ENCODE measurements at places on chromosomes 16 and 17.

DNA sequence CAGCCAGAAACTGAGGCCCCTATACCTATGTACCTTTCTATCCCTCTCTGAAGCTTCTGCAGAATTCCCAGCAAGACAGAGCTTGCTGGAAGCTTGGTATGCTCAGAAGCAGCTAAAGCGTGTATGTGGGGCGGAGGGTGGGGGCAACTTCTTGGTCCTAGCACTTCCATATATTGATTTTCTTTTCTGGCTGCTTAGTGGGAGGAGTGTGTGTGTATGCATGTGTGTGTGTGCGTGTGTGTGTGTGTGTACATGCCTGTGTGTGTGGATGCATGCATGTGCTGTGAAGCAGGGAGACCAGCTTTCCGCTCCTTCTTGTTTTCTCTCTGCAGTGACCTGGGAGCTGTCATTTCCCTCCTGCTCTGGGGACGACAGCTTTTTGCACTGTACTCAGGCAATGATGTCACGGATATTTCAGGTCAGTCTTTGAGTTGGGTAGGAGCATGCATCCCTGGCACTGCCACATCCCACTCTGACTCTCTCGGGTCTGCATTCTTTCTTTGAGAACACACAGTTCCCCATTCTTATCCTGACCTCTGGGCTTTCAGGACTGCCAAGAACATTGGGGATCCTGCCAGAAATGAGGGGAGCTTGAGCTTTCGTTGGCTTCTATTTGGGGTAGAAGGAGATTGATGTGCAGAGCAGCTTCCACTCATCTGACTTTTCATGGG is 10.7 kb downstream of the HPR start:
- DNase-seq, result no peak

GRCh38 chr17:31417051-31417792 is 25.7 kb downstream of the RAB11FIP4 start:
- DNase-seq, result no peak

- no peak for DNase-seq
Measured at GRCh38 chr17:1650731-1651558, 1.3 kb upstream of the RILP start.

GRCh38 chr16:11848842-11849241 is 2.5 kb downstream of the RSL1D1 start:
- peak; percentile 26 for DNase-seq

- DNase-seq, result peak; percentile 35
Measured at GRCh38 chr17:14922411-14922810, 342.7 kb downstream of the PMP22 start.

DNA sequence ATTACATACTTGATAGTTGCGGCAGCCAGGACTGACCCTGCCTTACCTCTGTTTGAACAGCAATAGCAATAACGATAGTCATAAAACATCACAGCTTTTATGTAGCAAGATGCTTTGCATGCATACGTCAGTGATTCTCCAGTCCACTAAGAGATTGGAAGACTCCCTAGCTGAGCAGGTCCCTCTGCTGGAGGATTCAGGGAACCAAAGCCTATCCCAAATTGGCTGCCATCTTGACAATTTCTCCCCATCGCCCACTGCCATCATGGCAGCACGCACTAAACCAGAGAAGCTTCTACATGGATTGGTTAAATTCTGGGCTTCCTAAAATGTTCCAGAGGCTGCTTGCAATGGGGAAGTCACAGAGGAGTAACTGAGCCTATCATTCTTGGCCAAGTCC is 360.6 kb upstream of the XYLT1 start:
- DNase-seq, result no peak

DNA sequence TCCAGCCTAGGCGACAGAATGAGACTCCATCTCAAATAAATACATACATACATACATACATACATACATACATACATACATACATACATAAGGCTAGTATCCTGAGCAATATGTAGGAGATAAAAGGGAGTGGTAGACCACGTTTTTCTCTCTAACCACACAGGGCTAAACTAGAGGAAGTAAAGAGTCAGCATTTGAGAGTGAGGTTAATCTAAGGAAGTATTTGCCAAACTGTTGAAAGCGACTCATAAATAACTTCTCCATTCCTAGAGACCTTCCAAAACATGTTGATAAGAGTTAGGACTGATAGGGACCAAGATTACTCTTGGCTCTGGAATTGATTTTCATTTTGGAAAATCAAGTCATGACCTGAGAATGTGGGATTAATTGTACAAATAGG is 68.9 kb downstream of the NEUROD2 start:
- no peak for DNase-seq

DNA sequence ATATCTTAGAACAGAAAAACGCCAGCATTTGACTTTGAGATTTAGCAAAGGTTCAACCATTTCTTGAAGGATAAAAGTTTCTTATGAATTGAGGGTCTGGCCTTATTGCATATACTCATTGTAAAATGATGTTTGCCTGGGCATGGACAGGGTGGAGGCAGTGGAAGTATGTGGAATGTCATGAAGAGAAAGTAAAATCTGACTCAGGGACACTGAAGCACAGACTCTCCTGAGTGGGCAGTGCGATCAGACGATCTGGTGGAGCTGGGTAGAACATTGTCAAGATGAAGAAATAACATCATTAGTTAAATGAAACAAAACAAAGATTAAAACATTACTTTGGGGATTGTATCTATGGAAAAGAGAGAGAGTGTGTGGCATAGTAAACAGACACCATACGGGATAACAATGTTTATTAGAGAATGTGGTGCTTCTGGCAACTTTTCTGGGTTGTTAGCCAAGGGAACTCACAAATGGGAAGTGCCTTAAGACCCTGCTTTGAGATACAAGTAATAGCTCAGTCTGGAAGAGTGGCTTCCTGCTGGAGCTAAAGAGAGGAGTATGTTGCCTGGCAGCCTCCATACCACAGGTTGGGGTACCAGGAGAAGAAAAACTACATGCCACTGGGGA is 4.4 kb downstream of the MAP3K3 start:
- peak; percentile 53 for DNase-seq

DNA sequence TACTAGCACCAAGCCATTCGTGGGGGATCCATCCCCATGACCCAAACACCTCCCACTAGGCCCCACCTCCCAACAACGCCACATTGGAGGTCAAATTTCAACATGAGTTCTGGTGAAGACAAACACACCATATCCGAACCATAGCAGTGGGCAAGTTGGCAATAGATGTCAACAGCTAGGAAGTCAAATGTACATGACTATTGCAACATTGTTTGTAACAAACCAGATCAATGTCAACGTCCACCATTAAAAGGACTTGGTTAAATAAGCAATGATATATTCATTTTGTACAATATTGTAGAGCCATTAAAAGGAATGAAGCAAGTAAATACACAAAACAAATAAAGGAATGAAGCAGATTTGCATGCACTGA is 26.5 kb upstream of the CIITA start:
- DNase-seq, result no peak

DNA sequence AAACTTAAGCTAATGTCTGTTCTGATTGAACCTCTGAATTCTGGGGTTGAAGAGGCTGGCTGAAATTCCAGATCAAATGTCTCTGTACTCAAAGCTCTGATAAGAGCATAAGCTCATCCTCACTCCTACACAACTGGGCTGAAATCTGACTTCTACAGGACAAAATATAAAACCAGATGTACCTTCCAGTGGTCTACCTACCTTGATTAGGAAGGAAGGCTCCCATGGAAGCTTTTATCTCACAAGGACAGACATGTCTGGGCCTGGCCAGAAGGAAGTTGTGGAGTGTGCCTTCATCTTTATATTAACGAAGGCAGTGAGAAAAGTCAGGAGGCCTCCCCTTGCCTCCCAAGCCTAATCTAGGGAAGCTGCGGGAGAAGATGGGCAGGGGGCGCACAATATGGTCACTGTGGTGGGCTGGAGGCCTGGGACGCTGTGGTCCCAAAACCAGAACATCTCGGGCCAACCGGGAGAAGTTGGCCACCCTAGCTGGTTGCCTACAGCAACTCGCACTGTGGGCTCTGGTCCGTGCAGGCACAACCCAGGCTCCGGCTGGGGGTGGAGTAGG is 55.6 kb upstream of the LRRC37A3 start:
- no peak for DNase-seq

DNA sequence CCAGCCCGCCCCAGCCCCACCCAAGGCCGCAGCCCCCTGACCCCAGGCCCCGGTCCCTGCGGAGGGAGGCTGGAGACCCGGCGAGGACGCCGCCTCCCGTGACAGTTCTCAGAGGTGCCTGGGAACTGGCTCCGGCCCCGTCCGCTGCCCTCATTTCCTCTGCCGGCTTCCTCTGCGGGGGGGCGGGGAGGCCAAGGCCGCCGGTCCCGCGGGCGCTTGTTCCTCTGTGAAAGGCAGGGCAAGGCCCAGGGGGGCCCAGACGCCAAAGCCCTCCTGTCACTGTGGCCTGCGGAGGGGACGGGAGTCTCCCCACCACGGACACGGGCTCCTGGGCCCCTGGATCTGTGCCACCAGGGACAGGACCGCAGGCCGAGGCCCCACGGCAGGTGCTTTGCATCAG is 5.0 kb upstream of the PVALEF start:
- DNase-seq, result no peak

- no peak for DNase-seq
Measured at GRCh38 chr16:85422632-85423550, 190.2 kb upstream of the GSE1 start.

- DNase-seq, result peak; percentile 54
Measured at GRCh38 chr17:30235386-30236296, at the start of gene SLC6A4. SLC6A4 (minus strand) TSS chr17:30235697; CDS start chr17:30221958, 13,739 bp downstream.

GRCh38 chr17:59287891-59288290 is 43.6 kb upstream of the YPEL2 start:
- DNase-seq, result no peak

GRCh38 chr17:71753070-71753469 is 367.8 kb upstream of the SOX9 start:
- no peak for DNase-seq

DNA sequence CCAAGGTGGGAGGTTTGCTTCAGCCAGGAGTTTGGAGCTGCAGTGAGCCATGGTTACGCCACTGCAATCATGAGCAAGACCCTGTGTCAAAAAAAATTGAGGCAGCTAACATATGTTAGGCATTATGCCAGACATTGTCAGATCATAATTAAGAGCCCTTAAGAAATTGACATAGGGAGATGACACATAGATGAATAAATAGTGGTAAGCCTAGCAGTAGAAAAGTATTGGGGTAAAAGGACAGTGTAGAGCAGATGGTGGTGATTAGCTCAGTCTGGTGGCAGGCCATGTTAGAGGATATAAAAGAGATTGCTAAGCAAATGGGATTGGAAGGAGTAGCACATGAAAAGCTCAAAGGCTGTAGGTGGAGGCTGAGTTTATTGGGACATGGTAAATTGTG is 22.6 kb downstream of the SRCAP start:
- DNase-seq, result no peak

DNA sequence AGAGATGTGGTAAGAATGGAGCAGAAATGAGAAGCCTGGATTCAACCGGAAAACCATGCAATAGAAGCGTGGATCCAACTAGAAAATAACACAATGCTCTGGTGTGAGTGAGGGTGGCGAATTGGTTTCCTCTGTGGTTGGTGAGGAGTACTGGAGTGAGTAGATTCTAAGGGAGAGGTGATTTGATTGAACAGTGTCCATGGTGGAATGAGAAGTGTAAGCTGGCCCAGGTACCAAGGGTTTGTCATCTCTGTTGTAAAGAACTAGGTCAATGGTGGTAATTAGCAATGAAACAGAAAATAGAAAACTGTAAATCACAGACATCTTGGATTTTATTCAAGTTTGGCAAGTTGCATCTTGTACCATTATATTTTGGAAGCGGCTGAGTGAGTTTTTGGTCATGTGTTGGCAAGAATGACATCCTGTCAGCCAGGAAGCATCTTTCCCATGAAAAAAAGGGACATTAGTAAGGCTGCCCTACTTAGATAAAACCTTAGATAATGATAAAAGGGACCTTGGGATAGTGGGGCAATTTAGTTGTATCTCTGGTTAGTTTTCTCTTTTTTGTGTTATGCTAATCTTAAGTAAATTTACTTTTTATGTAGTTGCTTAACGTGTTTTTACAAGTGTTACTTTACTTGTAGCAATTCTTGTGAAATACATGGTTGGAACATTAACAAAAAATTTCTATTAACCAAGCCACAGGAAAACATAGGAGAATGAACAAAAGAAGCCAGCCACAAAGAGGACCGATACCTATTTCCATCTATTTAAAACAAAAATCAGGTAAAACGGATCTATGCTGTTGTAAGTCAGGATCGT is 20.9 kb downstream of the HSD17B2 start:
- no peak for DNase-seq

- peak; percentile 82 for DNase-seq
Measured at GRCh38 chr17:1783834-1784611, 22.2 kb downstream of the SERPINF1 start.

DNA sequence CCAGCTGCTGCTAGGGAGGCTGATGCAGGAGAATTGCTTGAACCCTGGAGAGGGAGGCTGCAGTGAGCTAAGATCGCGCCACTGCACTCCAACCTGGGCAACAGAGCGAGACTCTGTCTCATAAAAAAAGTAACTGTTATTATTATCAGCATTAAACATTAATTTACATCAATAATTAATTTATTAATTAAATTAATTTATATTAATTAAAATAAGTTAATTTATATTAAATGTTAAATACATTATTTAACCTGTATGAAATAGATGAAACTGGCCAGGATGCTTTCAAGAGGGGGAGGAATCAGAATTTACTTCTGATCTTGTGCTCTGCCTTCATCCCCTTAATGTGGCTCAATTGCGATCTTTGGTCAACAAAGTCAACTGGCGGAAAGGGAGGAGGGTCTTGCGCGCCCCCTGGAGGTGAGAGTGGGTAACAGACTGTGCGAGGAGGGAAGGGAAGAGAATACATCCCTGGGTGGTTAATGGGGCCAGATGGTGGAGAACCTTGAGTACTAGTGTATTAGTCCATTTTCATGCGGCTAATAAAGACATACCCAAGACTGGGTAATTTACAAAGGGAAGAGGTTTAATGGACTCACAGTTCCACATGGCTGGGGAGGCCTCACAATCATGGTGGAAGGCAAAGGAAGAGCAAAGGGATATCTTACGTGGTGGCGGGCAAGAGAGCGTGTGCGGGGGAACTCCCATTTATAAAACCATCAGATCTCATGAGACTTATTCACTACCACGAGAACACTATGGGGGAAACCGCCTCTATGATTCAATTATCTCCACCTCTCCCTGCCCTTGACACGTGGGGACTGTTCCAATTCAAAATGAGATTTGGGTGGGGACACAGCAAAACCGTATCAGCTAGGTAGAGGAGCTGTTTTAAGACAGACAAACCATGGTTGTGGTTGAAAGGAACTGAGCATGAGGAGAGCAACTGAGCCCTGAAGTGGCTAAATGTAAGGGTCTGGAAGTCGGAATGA is 15.7 kb upstream of the CPPED1 start:
- DNase-seq, result peak; percentile 69

DNA sequence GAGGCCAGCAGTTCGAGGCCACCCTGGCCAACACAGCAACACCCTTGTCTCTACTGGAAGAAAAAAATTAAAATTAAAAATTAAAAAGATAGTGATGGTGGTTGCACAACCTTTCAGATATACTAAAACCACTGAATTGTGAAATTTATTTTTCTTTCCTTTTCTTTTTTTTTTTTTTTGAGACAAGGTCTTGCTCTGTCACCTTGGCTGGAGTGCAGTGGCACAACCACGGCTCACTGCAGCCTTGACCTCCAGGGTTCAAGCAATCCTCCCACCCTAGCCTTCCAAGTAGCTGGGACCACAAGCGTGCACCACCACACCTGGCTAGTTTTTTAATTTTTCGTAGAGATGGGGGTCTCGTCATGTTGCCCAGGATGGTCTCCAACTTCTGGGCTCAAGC is 254.4 kb downstream of the SLC39A11 start:
- no peak for DNase-seq

GRCh38 chr17:36980280-36980761 is 31.6 kb downstream of the AATF start:
- DNase-seq, result peak; percentile 54
